ENCODE measurements at places on chromosomes 6 and 20.
A peak's percentile ranks its signal among the peaks of the same experiment; 100 is the strongest.

GRCh38 chr20:40805592-40805991 lies 116.6 kb upstream of the MAFB start:
- H3K4me1 ChIP-seq = no peaks in the 10 kb centered on the region
- H3K27me3 ChIP-seq = peaks cover 13% of the 10 kb centered on the region
- H3K4me3 ChIP-seq = no peak overlapping the region
- no peak for DNase-seq
- no peaks in the 10 kb centered on the region for H3K36me3 ChIP-seq
- H3K27ac ChIP-seq = no peak overlapping the region

DNA sequence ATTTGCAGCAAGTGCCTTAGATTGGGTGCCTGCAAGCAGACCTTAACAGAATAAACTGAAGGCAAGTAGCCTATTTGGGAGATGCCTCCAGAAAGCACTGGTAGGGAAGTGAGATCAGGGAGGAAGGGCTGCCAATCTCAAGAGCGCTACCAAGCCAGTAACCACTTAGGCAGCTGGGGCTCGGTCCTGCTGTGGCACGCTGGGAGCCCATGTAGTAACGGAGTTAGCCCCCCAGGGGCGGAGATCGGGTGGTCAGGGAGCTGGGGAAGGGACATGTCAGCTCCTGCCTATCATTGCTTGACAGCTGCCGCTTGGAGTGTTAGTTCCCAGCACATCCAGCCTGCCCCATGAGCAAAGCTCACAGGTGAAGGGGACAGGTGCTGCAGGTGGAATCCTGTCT lies 127.0 kb downstream of the CEBPB start:
- DNase-seq = peak; percentile 63
- H3K27me3 ChIP-seq = no peaks in the 10 kb centered on the region
- no peaks in the 10 kb centered on the region for H3K4me1 ChIP-seq
- H3K4me3 ChIP-seq = no peak overlapping the region

GRCh38 chr6:158460602-158461169 lies 99.2 kb upstream of the TMEM181 start:
- no peaks in the 10 kb centered on the region for H3K27me3 ChIP-seq
- no peaks in the 10 kb centered on the region for H3K4me1 ChIP-seq
- no peak for DNase-seq
- H3K27ac ChIP-seq = no peak overlapping the region

DNA sequence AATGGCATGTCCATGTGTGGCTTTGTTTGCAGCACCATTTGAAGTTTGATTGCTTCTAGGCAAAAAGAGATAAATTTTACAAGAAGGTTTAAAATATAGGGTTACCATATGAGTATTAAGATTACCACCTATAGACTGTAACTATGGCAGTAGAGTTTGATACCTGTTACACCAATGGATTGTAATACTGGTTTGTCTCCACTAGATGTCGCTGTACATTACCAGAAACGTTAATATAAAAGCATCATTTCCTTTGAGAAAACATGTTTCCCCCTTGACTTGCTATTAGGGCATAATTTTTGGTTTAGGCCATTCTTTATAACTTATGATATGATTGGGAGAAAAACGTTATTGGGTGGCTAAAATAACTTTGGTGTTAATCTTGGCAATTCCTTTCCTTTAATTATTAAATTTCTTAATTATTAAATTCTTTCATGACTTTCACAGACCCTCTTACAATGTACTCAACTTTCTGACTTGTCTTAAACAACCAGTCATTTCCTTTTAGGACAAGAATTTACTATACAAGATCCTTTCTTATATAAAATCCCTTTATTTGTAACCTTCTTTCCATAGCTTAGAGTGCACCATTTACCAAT lies 42.8 kb downstream of the HLA-DPB1 start:
- H3K36me3 ChIP-seq = no peaks in the 10 kb centered on the region
- DNase-seq = no peak
- H3K4me1 ChIP-seq = no peaks in the 10 kb centered on the region
- peaks cover 3% of the 10 kb centered on the region for H3K27me3 ChIP-seq
- no peak overlapping the region for H3K27ac ChIP-seq

DNA sequence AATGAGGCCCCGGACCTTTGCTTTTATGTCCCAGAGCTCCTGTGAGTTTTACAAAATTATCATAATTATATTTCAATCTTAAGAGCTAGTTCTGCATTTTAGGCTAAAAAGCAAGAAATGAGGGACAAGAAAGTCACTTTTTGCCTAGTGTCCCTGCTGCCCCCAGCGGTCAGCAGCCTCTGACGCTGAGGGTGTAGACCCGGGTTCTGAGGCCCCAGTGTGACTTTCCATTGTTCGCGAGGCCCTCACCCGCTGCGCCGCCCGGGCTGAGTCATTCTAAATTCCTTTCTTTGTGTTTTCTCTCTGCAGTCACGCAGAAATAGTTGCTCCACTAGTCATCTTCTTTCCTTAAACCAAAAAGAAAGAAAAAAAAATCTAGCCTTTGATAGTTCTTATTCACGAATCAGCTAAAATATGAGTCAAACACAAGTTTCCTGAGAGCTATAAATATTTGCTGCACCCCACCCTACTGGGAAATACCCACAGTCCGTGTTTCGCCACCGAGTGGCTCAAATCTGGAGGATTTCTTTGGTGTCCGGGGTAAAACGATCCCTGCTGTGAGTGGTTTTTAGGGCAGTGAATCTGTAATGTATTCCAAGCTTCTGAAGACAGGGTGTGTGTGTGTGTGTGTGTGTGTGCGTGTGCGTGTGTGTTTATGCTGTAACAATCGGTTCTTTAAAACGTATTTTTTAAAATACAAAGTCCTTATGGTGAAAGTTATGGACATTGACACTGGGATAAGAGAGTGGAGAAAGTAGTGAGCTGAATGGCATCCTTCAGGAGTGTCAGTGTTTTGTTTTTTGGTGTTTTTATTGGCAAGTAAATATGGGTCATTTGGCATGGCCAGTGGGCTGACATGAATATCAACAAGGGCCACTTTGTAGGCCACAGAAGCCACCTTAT lies 59.7 kb upstream of the EEF1A1 start:
- H3K27ac ChIP-seq = peak overlapping the region; percentile 96
- no peaks in the 10 kb centered on the region for H3K36me3 ChIP-seq
- no peaks in the 10 kb centered on the region for H3K4me1 ChIP-seq
- H3K27me3 ChIP-seq = no peaks in the 10 kb centered on the region

- no peak for DNase-seq
- peak overlapping the region; percentile 84 for H3K27ac ChIP-seq
- H3K27me3 ChIP-seq = no peaks in the 10 kb centered on the region
Observed at GRCh38 chr20:6704132-6704861, 63.2 kb upstream of the BMP2 start.

DNA sequence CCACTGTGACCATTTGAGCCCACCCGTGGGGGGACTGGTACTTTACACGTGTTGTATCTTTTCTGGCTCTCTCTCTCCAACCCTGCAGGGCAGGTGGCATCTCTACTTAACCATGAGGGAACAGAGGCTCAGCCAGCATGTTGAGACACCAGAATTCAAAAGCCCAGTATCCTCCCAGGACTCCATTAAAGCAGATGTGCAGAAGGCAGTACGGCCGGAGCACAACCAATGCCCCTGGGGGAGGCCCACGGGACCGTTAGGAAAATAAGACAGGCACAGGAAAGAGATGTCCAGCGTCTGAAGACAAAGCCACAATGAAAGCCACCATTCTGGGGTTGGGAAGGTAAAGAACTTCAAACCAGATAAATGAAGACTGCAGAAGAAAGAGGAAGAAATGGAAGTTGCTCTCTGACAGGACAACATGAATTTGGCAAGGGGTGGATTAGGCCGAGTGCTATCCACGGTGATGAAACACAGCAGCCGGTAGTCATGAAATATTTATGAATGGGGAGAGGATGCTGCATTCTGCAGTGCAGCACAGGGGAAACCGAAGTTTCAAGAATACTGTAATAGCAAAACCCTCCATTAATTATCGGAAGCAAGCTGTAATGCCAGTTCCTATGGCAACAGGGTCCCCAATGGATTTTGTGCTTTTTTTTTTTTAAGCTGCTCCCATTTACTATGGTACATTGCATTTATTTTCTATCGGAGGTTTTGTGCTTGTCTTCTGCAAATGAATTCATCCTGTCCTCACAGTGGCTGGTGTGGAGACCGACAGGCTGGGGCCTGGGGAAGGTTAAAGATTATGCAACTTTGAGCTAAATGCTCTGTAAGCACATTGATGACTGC lies 179.4 kb downstream of the NRN1 start:
- no peak overlapping the region for H3K4me3 ChIP-seq
- no peaks in the 10 kb centered on the region for H3K4me1 ChIP-seq
- H3K27ac ChIP-seq = no peak overlapping the region
- no peaks in the 10 kb centered on the region for H3K36me3 ChIP-seq
- H3K27me3 ChIP-seq = no peaks in the 10 kb centered on the region
- no peak for DNase-seq

- H3K27ac ChIP-seq = no peak overlapping the region
- no peaks in the 10 kb centered on the region for H3K27me3 ChIP-seq
- no peak overlapping the region for H3K4me3 ChIP-seq
- no peaks in the 10 kb centered on the region for H3K4me1 ChIP-seq
- no peak for DNase-seq
Observed at GRCh38 chr6:18457065-18457737, 70.1 kb downstream of the RNF144B start.

GRCh38 chr6:107114926-107115694 lies at the start of gene BEND3:
Gene BEND3 (minus strand): TSS chr6:107115515. CDS start chr6:107099285, 16,230 bp downstream.
- H3K4me3 ChIP-seq = peak within 1 kb of the TSS; percentile 81
- no peak for DNase-seq
- H3K27me3 ChIP-seq = no peaks in the 10 kb centered on the region
- H3K4me1 ChIP-seq = no peaks in the 10 kb centered on the region

Data from tibial artery (tissue), 4 donors.